ENCODE measurements at places on chromosomes 12 and 14.
A peak's percentile ranks its signal among the peaks of the same experiment; 100 is the strongest.

GRCh38 chr14:47103771-47104170 lies 452.2 kb upstream of the RPL10L start:
- DNase-seq = no peak

GRCh38 chr14:49703965-49704364 lies 11.0 kb downstream of the KLHDC1 start:
- no peak for DNase-seq

GRCh38 chr12:3611860-3612703 lies 121.1 kb downstream of the PRMT8 start:
- DNase-seq = no peak

DNA sequence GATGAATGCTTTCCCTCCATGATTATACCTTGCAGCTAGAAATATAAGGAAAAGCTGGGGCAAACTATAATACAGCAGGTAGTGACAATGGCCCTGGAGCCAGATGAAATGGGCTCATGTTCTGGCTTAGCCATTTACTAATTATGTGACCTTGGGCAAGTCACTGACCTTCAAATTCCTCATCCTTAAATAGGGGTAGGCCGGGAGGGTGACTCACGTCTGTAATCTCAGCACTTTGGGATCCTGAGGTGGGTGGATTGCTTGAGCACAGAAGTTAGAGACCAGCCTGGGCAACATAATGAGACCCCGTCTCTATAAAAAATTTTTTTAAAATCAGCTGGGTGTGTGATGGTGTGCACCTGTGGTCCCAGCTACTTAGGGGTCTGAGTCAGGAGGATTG lies 155.4 kb downstream of the C12orf75 start:
- DNase-seq = no peak

GRCh38 chr12:14849661-14850060 lies 6.3 kb upstream of the ART4 start:
- no peak for DNase-seq

GRCh38 chr14:26598672-26599131 lies 869 bp upstream of the NOVA1 start:
- no peak for DNase-seq

GRCh38 chr12:31300783-31301182 lies 25.2 kb downstream of the SINHCAF start:
- no peak for DNase-seq

DNA sequence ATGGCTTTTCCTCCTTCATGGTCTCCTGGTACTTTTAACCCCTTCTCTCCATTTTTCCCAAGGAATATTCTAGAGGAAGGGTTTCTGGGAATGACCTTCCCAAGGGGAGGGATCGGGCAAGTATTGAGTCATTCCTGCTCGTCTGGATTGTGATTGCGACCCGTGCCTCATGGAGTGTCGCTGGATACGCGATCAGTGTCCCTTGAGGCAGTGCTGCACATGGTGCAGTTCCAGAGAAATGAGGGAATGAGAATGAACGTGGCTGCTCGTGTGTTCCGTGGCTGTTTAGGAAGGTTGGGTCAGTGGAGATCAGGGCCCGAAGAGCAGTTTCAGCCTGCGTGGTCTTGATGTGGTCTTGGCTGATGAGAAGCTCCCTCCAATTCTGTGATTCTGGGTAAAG lies 234.4 kb downstream of the CACNA1C start:
- DNase-seq = no peak

GRCh38 chr12:123905319-123905925 lies 67.2 kb downstream of the CCDC92 start:
- DNase-seq = peak; percentile 72

- no peak for DNase-seq
Measured at GRCh38 chr12:64008596-64008995, 164.1 kb downstream of the SRGAP1 start.

Measured in activated naive CD4-positive, alpha-beta T cell treated with anti-CD3 and anti-CD28 coated beads, Interleukin-2, amount 50 U/mL, for 72 hours (primary cell).